ENCODE measurements at places on chromosomes 6 and 20.

DNA sequence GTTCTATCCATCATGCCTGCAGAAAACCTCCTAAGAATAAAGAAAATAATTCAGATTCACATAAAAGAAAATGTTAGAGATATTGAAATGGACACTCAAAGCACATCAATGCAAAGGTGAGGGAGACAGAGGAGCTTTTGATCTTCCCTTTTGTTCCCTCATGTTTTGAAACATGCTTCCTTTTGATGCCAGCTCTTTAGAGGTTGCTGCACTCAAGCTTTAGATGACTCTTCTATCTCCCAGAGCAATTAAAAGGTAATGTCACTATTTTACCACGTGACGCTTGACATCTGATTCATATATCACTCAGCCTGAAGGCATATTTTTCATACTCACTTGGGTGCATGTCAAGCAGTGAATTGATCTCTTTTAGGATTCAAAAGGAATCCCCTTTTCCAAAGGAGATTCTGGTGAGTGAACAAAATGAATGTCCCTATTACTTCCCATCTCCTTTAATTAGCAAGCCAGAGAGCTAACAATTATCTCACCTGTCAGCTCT is 1026.7 kb downstream of the KIF16B start:
- DNase-seq = no peak

DNA sequence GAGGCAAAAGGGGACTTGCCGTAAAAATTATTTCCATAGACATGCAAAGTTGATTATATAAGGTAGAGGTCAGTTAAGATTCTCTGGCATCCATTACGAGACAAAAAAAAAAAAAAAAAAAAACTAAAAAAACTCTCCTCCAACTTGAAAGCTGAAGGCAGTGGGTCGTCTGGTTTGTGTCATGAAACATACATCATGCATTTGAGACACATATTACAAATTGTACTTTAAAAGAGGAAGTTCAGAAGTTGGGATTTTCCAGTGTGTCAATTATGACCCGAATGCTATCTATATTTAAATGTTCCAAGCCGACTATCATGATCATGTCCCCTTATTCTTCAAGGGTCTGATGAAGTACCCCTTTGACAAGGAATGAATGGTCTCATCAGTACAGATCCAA is 125.1 kb downstream of the ZNF217 start:
- no peak for DNase-seq

DNA sequence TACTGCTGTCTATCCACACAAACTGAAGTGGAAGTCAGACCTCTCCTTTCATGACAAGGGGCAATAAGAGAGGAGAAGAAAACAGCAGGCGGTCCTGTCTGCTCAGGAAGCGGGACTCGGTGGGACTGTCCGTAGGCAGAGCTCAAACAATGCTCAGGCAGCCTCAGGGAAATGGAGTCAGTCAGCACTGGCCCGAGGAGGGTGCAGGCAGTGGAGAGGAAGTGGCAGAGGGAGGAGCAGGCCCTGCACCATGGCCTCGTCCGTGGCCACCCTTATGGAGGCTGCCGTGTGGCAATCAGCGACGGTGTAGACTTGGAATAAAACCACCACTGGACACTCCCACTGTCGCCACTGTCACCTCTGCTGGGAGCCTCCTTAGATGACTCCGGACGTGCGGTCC is 19.6 kb downstream of the FOXC1 start:
- no peak for DNase-seq

DNA sequence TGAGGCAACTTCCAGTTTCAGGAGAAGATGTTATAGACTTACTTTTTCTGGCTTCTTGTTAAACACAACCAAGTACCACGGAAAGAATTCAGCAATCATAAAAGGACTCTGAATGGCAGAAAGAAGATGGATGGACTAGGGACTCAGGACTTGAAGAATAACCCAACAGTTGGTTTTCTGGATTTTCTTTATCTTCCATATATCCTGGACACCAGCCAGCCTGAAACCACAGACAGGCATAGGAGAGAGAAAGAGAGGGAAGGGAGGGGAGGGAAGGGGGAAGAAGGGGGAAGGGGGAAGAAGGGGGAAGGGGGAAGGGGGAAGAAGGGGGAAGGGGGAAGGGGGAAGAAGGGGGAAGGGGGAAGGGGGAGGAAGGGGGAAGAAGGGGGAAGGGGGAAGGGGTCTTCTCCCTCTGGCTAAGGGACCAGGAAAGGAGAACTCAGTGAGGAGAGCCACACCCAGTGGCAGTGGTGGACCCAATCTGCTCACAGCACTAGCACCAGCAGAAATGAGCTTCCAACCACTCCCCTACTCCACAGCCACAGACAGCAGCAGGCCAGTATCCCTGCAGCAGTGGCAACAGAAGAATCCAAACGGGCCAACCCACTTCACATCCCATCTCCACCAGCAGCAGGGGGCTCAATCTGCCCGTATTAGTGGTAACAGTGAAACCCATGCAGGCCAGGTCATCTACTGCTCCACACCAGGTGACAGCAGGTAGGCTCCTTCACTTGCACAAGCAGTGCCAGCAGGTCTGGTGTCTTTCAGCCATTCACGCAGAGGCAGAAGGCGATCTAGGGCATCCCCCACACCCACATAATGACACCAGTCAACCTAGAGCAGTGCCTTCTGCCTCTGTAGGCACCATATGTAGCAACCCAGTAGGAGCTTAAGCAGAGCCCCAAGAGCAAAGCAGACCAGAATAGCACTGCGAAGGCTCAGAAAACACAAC is 78.6 kb downstream of the TRMT6 start:
- no peak for DNase-seq

GRCh38 chr6:72048080-72048479 is 161.7 kb downstream of the RIMS1 start:
- DNase-seq = no peak
